ENCODE measurements at places on chromosomes 3 and 15.

DNA sequence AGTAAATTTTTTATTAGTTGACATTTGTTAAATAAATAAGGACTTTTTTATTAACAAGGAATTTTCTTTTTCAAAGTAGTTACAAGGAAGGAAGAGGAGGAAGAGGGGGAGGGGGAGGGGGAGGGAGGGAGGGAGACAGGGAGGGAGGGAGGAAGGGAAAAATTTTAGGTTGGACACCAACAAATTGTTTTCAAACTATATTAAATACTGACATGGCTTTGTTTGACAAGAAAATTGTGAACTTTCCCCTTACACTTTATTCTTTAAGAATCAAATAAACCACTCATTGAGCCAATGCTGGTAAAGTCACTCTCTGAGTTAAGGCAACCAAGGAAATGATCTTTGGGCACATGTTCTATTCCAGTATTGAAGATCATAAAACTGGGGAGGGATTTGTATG, 115.7 kb upstream of the PPP2R3A start:
- no peak for DNase-seq

GRCh38 chr3:53550005-53550620, 55.7 kb downstream of the CACNA1D start:
- no peak for DNase-seq

DNA sequence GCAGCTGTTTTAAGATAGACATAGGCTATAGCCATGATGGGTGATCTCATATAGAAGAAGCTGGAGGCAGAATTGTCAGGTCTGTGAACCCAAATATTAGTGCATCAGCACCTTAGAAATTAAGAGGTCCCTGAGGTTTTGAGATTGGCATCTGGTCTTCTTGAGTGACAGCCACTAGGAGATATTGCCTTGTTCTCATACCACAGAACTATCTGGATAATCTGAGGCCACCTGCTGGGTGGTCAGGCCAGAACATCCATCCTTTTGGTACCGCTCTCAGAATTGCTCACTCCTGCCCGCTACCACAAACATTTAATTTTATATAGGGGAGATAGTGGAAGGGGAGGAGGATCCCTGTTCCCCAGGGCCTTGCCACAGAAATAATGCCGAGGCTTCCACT, 210.6 kb upstream of the ZPLD1 start:
- no peak for DNase-seq

- DNase-seq: no peak
Measured at GRCh38 chr15:78923015-78923414, 21.8 kb downstream of the CTSH start.

- DNase-seq: no peak
Measured at GRCh38 chr3:86673991-86674390, 317.0 kb downstream of the VGLL3 start.

DNA sequence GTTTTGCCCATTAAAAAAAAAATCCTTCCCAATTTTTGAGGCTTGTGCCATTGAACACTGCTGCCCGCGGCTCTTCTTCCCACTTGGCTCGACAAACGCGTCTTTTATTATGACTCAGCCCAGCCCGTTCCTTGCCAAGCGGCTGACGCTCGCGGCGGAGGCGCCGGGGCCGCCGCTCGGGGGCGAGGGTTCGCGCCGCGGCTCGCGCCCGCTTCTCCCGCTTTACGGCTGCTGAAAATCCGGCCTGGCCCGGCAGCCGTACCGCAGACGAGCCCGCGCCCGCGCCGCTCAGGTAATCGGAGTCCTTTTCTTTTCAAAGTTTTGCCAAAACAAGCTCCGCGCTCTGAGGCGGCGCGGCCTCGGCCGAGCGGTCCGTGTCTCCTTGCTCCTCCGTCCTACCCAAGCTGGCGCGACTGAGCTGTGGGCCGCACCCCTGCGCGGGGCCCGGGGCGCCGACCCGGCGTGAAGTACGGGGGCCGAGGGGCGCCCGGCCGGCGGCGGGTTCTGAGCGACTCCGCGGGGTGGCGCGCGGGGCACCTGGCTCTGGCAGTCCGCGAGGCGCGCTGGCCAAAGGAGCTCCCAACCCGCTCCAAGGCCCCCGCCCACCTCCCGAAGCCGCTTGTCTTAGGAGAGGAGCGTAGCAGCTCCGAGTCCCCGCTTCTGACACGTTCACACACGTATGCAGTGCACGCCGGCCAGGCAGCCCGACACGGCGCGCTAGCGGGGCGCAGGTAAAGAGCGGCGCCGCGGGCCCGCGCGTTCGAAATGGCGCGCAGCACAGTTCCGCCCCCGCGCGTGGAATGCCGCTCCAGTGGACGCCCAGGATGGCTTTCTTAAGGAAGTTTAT, 418.2 kb upstream of the NAALADL2 start:
- DNase-seq: peak; percentile 81

- DNase-seq: no peak
Measured at GRCh38 chr3:26118165-26118564, 328.3 kb downstream of the OXSM start.

DNA sequence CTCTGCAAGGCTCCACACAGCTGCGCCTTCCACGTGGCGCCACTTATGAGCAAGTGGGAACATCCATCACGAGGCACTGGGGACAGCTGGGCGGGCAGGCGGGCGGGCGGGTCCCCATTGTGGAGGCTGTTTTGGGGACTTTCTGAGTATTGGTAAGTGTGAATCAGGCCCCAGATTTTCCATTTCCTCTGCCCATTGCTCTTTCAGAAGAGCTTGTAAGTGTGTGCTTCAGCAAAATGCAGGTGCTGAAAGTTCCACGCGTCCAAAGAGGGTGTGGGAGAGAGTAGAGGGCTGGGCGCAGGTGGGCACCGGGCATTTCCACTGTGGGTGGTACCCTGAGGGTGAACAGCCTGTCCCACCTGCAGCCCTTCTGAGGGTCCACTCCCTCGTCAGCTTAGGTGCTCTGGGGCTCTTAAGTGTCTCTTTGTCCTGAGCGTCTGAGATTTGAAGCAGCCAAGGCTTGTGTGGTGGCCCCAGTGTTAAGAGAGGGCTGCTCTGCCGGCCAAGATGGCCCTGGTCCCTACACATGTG, 177.1 kb downstream of the RPLP1 start:
- DNase-seq: no peak

DNA sequence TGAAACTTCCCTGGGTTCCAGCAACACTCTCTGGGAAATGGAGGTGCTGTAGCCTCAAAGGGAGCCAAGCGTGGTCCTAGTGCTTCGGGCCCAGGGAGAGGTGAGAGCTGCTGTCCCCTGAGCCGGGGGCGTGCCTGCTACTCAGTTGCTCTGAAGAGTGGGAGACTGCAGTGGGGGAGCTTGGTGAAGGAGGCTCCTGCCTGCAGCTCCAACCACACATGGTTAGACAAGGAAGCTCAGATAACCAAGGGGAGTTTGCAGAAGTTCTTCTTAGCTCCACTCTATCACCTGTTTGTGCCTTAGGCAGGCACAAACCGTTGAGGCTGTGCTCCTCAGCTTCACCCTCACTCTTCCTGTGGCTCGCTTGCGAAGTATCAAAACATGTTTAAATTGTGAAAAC, 53.6 kb upstream of the TRPM1 start:
- no peak for DNase-seq

GRCh38 chr15:52016316-52016715, 2.7 kb upstream of the MAPK6 start:
- DNase-seq: no peak

DNA sequence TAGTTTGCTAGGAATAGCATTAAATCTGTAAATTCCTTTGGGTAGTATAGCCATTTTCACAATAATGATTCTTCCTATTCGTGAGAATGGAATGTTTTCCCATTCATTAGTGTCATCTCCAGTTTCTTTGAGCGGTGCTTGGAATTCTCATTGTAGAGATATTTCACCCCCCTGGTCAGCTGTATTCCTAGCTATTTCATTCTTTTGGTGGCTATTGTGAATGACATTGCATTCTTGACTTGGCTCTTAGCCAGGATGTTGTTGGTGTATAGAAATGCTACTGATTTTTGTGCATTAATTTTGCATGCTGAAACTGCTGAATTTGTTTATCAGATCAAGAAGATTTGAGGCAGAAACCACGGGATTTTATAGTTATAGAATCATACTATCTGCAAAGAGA, 690.5 kb upstream of the ALCAM start:
- no peak for DNase-seq

- no peak for DNase-seq
Measured at GRCh38 chr3:15646851-15647511, 45.4 kb downstream of the BTD start.

GRCh38 chr3:11641683-11642430, 1.9 kb downstream of the VGLL4 start:
- peak; percentile 22 for DNase-seq

GRCh38 chr3:42734263-42734860, 31.8 kb upstream of the HHATL start:
- no peak for DNase-seq

DNA sequence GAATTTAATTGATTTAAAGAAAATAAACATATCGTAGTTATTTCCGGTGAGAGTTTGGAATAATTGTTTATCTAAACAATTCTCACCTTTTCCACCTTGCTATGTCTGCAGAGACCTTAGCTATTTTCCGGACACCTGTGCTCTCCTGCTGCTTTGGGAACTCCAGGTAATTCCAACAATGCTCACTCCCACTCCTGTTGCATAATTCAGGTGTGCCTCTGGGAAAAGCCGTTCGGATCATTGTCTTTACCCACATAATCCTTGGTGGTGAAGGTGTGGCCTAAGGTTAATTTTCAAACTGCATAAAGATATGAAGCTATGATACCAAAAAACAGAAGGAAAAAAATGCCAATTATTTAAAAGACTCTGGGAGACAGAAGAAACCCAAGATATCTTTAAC, 59.4 kb downstream of the LDHAL6B start:
- no peak for DNase-seq

DNA sequence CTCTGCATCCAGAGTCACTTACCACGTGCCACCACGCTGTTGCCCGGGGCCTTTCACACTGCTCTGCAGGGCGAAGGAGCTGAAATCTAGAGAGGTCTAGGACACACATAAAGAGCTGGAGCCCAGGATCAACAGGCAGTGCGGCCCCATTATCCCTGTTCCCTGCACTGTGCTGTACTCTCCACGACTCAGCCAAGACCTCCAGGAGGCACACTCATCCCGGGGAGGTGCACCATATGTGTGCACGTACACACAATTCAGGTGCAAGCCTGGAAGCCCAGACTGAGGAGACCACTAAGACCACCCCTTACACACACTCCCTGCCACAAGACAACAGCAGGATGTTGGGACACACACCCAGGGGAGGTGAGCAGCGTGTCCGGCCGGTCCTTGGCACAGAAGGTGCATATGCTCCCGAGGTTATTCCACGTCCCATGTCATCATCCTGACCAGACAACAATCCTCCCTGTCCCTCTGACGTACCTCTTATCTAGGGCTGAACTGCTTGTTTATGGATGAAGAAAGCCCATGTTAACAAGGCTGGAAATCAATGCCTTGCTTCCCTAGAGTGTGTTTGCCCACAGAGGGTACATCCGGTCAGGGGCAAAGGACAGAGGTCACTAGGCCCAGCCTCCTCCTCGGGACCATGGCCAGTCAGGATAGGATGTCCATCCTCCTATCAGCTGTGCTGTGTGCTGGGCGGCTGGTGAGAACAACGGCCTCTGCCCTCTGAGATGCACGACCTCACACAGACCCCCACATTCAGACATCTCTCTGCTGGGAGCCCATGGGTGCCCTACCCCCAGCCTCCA, 16.1 kb downstream of the KLF15 start:
- no peak for DNase-seq

DNA sequence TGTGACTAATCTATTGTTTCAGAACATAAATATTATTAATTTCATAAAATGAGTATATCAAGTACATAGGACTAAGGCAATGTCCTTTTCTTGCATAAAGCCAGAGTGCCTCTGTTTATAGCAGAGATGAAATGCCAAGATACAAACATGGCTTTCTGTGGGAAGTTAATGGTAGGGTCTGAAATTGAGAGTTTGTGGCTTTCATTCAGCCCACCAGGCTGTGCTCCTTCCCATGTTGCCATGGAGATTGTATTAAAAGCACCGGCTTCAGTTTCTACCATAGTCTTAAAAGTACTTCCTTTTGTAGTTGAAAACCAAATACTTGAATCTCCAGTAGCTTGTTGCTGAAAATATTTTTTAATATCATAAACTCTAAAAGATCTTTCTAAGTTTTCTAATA, 114.0 kb downstream of the LRRC28 start:
- DNase-seq: no peak

GRCh38 chr3:189389346-189389745, 217.6 kb downstream of the TPRG1 start:
- DNase-seq: no peak

GRCh38 chr3:94420931-94421330, 358.1 kb downstream of the NSUN3 start:
- DNase-seq: no peak

GRCh38 chr3:58130591-58130990, 80.2 kb downstream of the DNASE1L3 start:
- DNase-seq: no peak

DNA sequence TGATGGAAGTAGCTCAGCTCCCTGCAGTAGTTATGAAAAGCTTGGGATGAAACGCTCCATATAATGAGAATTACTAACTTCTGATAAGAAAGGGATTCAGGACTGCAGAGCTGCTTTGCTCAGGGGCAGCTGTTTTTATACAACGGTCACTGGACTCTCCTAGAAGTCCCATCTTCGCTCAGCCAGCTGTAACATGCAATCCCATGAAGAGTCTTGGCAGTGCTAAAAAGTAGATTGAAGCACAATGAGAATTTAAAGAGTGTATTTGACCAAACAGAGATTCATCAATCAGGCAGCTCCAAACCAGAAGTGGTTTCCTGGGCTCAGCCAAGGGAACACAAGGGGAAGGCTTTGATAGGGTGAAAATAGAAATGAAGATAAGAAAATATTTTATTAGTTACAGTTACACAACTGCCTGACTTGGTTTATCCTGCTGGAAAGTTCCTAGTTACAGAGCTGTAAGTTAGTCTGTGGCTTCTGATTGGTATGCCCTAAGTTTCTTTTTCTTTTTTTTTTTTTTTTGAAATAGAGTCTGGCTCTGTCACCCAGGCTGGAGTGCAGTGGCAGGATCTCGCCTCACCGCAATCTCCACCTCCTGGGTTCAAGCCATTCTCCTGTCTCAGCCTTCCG, 24.1 kb downstream of the SIDT1 start:
- DNase-seq: no peak

DNA sequence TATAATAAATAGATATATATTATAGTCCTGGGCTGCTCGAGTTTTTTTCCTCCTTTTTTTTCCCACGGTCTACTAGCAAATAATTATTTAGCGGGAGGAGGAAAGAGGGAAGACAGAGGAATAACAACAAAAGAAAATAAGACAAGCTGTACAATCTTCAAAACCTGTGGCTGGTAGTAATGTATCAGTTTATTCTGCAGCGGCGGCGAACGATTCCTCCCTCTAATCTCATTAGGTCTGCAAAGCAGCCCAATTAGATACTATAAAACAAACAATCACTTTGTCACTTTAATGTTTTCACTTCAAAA, 390 bp upstream of the TLE3 start:
- no peak for DNase-seq

All from NCI-H510A treated with DMSO at 0.1 percent for 48 hours (cell line).